ENCODE measurements at places on chromosomes 4 and X. TPM values are rescaled to one million over a fixed set of nuclear protein-coding genes. Genes with fewer than 3 reads are reported as not detected.

DNA sequence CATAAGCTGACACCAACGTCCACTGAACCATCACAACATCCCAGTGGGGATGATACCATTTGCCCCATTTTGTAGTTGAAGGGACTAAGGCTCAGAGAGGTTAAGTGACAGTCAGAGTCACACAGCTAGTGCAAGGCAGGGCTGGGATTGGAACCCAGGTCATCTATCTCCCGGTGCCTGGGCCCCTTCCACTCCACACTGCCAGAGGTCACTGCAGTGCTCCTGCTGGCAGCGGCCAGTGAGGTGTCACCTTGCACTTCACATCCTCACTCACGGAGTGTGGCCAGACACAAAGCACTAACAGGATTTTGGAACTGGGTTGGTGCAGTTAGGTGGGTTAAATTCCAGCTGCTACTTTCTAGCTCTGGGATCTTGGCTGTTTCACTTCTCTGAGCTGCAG, 118.7 kb downstream of the ENPP6 start:
- no peaks in the 10 kb centered on the region for H3K36me3 ChIP-seq
- no peaks in the 10 kb centered on the region for H3K27me3 ChIP-seq
- peaks cover 25% of the 10 kb centered on the region for H3K4me1 ChIP-seq
- H3K4me3 ChIP-seq: no peak overlapping the region
- H3K27ac ChIP-seq: no peak overlapping the region

GRCh38 chrX:151225843-151226242, 49.5 kb downstream of the GPR50 start:
- H3K27ac ChIP-seq: no peak overlapping the region
- no peaks in the 10 kb centered on the region for H3K4me1 ChIP-seq
- H3K27me3 ChIP-seq: no peaks in the 10 kb centered on the region

- H3K4me3 ChIP-seq: no peak overlapping the region
- H3K36me3 ChIP-seq: no peaks in the 10 kb centered on the region
- no peaks in the 10 kb centered on the region for H3K4me1 ChIP-seq
- DNase-seq: no peak
- H3K27me3 ChIP-seq: no peaks in the 10 kb centered on the region
Observed at GRCh38 chr4:85681921-85682320, 207.0 kb downstream of the ARHGAP24 start.

DCLK2 gene
- 18.3 TPM for total RNA-seq

GRCh38 chr4:19005211-19005610, 983.7 kb upstream of the LCORL start:
- no peak for DNase-seq
- no peak overlapping the region for H3K27ac ChIP-seq

DNA sequence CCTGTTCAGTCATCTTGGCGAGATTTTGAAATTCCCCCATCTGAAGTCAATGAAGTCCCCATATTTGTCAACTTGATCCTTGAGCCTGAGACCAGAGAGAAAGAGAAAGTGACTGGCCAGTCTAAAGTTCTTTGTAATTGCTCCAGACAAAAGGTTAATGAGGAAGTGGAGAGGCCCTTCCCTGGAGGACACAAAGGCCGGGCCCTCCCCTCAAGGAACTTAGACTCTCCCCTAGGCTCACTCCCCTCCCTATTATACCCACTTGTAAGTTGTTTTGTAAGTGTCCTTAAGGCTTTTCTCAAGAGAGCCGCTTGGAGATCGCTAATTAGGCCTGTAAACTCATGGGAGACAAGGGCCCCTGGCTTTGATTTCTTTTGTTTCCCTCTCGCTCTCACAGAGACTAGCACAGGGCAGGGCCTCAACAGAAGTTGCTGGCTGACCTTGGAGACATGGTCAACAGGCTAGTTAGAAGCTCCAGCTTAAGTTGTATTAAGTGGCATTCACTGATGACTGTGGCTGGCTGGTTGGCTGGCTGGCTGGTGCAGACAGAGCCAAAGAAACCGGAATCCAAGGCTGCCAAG, 20.3 kb upstream of the GPC4 start:
- H3K27ac ChIP-seq: no peak overlapping the region
- no peaks in the 10 kb centered on the region for H3K4me1 ChIP-seq
- H3K4me3 ChIP-seq: no peak overlapping the region

DNA sequence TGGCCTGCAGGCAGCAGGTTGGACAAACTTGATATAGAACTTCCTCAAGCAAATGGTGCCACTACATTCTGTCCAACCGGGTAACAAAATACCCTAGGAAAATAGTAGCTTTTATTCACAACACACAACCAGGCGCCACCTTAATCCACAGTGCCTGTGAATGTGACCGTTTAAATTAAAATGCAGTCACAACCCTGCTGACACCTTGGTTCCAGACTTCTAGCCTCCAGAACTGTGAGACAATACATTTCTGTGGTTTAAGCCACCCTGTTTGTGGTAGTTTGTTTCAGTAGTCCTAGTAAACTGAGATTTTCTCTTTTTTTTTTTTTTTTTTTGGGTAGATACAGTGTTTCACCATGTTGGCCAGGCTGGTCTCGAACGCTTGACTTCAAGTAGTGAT, 575.8 kb downstream of the PACRGL start:
- DNase-seq: no peak
- no peak overlapping the region for H3K4me3 ChIP-seq
- no peaks in the 10 kb centered on the region for H3K27me3 ChIP-seq
- no peaks in the 10 kb centered on the region for H3K4me1 ChIP-seq

- no peaks in the 10 kb centered on the region for H3K36me3 ChIP-seq
- H3K27me3 ChIP-seq: no peaks in the 10 kb centered on the region
Observed at GRCh38 chr4:30989508-30989907, 269.3 kb downstream of the PCDH7 start.

DNA sequence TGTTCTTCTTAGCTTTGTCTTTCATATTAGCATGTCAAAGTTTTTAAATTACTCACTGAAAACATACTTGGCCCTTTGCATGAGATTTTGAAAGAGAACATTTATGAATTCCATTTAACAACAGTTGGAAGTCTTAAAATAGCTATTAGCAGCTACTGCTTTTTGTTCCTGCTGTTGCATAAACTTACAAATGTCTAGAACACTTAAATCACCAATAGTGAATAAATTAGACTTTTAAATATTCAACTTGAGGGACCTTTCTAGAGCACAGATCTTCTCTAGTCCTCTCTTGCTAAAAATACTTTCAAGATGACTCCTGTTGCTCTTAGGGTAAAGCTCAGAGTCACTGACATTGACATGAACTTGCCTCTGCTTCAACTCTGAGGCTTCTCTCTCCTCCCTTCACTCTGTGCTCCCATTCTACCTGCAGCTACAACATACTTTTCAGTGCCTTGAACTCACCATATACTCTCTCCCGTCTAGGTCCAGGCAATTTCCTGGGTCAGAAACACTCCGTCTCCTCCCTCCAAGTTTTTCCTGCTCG, 15.8 kb upstream of the TXK start:
- H3K36me3 ChIP-seq: peaks cover 3% of the 10 kb centered on the region
- no peak for DNase-seq
- no peak overlapping the region for H3K4me3 ChIP-seq
- H3K27ac ChIP-seq: no peak overlapping the region
- H3K27me3 ChIP-seq: no peaks in the 10 kb centered on the region
- H3K4me1 ChIP-seq: no peaks in the 10 kb centered on the region

TAB3 gene
- 40.6 TPM for total RNA-seq

SLITRK4 gene
- 8.7 TPM for total RNA-seq

DNA sequence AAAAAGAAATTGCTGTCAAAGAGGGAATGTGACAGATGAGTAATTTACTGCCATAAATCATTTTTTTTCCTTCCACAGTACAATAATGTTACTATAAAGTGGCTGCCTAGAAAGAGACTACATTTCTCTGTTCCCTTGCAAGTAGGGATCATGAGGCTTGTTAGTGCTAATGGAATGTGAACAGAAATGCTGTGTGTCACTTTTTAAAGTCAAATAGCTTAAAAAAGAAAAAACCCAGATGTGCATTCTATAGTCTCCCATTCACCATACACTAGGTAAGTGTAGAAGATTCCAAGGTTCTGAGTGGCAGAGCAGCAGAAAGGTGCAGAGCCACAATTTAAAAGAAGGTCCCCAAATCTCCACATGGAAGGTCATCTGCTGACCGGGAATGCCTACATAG, 328.4 kb downstream of the CAMK2D start:
- H3K4me3 ChIP-seq: no peak overlapping the region
- H3K27ac ChIP-seq: peak overlapping the region; percentile 64
- no peak for DNase-seq
- H3K4me1 ChIP-seq: peaks cover 22% of the 10 kb centered on the region
- no peaks in the 10 kb centered on the region for H3K36me3 ChIP-seq

DNA sequence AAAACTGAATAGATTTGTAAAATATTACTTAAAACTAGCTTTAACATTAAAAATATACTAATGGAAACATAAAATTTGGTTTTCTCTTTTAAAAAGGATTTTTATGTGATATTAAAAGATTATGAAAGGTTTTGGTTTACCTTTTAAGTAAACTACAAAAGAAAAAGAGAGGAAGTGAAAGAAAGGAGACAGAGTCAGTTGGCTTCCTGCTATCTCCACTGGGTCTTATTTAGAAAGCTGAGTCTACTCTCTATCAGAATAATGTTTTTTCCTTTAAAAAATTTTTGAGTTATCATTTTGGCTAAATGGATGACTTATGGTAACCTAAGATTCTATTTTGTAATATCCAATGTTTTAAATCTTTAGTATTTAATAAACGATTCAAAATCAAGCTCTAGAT, 21.6 kb upstream of the ATP8A1 start:
- no peaks in the 10 kb centered on the region for H3K36me3 ChIP-seq
- no peak overlapping the region for H3K27ac ChIP-seq
- H3K4me3 ChIP-seq: no peak overlapping the region
- no peaks in the 10 kb centered on the region for H3K4me1 ChIP-seq
- H3K27me3 ChIP-seq: no peaks in the 10 kb centered on the region

- DNase-seq: no peak
- no peak overlapping the region for H3K4me3 ChIP-seq
- H3K4me1 ChIP-seq: no peaks in the 10 kb centered on the region
Observed at GRCh38 chrX:121114691-121115090, 67.3 kb downstream of the GLUD2 start.

DNA sequence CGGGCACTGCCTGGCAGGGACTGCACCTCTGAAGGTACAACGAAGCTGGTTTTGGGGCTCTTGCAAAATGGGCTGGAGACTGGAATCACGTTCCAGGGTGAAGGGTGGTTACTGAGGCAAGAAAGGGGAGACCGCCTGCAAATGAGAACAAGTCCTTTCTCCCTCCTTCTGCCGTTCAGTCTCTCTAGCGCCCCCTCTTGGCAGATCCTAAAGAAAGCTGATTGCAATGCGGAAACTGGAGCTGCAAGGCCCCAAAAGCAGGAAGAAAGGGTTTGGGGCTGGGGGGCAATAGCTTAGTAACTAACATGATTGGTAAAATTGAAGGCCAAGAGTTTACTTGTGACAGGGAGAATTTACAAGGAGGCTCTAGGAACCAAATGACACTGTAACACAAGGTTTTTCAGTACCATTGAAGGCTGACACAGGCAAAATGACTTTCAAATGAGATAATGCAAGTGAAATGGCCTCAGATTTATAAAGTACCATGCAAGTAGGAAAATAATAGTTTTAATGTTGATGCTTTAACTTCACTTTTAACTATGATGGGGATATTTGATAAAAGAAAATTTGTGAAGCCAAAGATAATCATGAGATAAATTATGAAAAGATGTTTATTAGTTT, 222.7 kb upstream of the HAND2 start:
- no peaks in the 10 kb centered on the region for H3K36me3 ChIP-seq
- H3K4me3 ChIP-seq: no peak overlapping the region
- no peaks in the 10 kb centered on the region for H3K27me3 ChIP-seq
- no peaks in the 10 kb centered on the region for H3K4me1 ChIP-seq
- no peak overlapping the region for H3K27ac ChIP-seq

DNA sequence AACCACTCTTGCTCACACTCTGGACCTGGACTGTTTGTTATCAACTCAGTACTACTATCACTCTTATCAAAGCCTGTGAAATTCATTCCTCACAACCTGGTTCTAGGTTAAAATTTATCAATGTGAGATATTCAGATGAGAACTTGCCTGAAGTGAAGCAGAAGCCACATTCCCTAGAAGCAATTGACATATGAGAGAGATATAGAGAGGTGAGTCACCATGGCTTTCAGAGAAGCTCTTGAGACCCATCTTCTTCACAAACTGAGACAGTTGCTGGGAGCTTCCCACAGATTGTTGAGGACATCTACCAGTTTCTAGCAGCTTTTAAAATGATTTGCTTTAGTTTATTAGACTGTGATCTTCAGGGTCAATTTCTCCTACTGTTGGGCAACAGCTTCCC, 316.9 kb upstream of the TET2 start:
- H3K4me3 ChIP-seq: no peak overlapping the region
- no peaks in the 10 kb centered on the region for H3K36me3 ChIP-seq
- DNase-seq: no peak
- no peak overlapping the region for H3K27ac ChIP-seq
- no peaks in the 10 kb centered on the region for H3K27me3 ChIP-seq

All from thoracic aorta (tissue), 2 donors.